ENCODE measurements at places on chromosomes 3 and 15.

DNA sequence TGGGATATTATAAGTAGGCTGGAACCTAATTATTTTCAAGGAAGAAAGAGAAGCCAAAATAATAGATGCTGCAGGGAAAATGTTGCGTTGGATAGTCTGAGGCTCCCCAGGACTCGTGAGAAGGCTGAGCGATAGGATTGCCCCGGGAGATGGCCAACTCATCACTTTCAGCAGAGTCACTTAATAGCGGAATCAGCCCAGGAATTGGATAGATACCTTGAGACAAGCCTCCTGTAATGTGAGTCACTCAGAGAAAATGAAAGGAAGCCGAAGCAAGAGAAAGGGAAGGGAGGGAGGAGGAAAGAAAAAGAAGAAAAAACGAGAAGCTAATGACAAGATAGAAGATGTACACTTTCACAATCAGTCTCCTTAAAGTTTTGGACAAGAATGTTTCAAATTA is 94.3 kb downstream of the SQOR start:
- no peak for DNase-seq

GRCh38 chr3:146966124-146966523 is 361.0 kb upstream of the PLSCR5 start:
- DNase-seq, result no peak

GRCh38 chr15:73796331-73796831 is 43.2 kb upstream of the INSYN1 start:
- no peak for DNase-seq

- peak; percentile 26 for DNase-seq
These were observed 33.2 kb downstream of the SMAD6 start for GRCh38 chr15:66734961-66735908.

DNA sequence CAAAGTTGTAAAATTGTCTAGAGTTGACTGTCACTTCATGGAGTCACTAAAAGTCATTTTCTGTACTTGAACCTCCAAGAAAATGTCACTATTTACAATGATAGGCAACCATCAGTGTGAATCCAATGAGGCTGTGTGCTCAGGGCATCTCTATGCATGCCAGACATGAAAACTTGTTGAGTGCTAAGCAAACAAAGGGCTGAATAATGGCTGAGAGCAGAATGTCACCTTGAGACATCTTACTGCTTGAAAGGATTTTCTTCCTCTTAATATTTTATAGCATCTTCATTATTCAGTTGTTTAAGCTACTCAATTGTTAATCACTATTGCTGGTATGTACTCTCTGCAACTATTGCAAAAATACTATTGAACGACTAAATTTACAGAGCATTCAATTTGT is 184.7 kb downstream of the PLCH1 start:
- no peak for DNase-seq

GRCh38 chr3:187491371-187491770 is 123.2 kb downstream of the RTP4 start:
- DNase-seq, result no peak

GRCh38 chr3:97430601-97431000 is 334.0 kb upstream of the ARL6 start:
- no peak for DNase-seq

DNA sequence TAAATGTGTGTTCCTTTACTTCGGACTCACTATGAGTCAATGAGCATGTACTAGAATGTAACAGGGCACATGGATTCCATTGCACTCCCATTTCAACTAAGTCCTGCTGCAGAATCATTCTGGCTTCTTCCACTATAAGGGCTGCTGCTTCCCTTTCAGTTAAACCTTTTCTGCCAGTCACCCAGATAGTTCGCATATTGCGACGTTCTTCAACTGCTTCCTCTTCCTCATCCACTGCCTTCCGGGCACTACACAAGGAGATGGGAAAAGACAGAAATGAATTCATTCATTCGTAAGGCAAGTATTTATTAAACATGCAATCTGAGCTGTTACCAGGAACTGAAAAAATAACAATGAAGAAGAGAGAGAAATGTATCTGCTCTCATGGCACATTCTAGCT is 55.6 kb downstream of the POLQ start:
- no peak for DNase-seq

- no peak for DNase-seq
These were observed 492.4 kb upstream of the FRG2C start for GRCh38 chr3:75171630-75172230.

DNA sequence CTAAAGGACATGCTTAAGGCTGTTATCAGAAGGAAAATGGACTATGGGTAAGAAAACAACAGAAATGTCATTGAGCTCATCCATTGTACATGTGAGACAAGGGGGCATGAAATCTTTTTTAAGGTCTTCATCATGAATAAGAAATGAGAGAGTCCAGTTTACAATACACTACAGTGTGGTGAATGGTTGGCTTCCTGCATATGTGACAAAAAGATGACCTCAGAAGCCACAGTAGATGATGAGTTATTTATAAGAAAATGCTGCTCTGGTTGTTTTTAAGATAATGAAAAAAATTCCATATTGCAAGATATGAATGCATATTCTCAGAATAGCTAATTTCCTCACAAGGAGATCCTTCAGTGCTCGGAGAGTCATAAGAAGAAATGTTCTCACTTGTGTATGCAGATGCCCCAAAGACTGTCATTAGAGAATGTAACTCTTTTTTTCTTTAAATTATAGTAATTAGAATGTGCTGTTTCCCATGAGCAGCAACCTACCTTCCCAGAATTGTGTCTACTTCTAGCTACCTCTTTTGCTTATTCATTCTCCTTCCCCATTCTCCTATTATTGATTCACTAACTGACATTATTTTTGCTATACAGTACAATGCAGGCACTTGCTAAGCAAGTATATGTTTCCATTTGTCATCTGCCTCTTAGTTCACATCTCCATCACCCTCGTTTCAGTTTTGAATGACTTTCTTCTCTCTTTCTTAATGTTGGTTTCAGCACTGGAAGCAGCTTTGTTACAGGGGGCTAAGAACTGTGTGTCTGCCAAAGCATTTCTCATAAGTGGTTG is 152.0 kb upstream of the PEX5L start:
- no peak for DNase-seq

DNA sequence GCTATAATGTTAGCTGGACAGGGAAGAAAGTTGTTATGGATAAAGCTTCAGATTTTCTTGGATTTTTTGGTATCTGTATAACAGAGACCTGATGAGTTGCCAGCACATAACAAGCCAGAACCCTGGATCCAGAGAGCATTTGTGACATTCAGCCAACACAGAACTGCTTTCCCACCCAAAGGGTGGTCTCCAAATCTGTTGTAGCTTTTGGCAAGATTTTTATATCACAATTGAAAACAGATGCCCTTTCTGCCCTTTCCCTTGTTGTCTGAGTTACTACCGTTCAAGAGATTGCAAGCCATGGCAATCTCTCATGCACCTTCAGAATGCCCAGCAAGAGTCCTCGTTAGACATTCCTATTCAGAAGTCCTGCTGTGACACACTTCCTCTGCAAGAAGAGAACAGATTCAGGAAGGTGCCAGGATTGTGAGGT is 107.6 kb upstream of the FGF7 start:
- no peak for DNase-seq

GRCh38 chr3:169980055-169980454 is 13.4 kb downstream of the SEC62 start:
- no peak for DNase-seq

- no peak for DNase-seq
These were observed 2.3 kb upstream of the EIF2AK4 start for GRCh38 chr15:39931615-39932014.

DNA sequence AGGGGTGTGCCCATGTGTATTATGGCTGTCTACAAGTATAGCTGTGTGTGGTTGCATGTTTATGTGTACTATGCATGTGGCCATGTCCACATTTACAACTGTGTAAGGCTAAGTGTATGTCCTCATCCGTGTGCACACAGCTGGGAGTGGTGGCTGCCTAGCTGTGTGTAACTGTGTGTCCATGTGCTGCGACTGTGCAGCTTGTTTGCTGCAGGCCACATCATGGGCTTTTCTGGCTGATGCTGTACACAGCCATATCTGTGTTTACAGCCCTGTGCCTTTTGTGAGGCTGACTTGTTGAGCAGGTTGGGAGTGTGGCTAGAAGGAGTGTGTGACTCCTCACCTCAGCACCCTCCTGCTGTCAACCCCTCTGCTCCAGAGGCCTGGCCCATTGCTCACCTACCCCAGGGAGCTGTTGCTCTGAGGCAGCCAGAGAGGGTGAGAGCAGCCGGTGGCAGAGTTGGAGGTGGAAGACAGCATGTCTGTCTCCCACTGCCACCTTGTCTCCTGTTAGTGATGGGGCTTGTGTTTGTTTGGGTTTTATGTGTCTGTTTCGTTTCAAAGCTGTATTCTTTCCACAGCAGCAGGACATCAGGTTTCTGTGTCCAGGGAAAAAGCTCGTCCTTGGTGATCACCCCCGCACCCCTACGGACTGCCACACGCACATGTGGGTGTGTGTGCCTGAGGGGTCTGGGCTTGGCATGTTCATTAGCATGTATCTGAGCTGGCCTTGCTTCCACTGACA is 1.4 kb upstream of the GRM2 start:
- no peak for DNase-seq

DNA sequence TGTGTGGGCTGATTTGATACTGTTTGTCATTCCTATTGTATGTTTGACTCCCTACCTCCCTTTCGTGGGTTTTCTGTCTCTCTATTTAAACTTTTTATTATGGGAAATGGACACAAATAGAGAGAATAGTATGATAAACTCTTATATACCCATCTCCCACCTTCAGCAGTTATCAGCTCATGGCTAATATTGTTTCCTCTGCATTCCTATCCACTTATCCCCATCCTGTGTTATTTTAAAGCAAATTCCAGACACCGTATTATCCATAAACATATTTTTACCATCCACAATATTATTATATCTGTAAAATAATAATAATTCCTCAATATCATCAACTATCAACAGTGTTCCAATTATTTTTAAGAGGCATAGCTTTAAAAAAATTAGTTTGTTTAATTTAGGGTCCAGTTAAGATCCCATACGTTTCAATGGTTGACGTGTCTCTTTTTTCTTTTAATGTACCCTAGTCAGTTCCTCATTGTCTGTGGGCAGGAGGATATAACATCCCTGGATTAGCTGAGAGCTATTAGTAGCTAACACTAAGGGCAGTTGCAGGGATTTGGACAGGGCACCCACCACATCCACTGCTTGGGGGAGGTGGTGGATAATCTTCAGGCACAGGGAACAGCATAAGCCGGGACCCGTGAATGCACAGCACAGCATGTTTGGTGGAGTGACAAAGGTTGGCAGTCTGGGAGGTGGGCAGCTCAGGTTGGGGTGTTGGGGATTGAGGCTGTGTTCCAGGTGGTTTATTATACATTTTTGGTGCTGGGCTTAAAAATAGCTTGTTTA is 23.5 kb downstream of the PLCL2 start:
- DNase-seq, result no peak

- DNase-seq, result no peak
These were observed 422.2 kb upstream of the SGO1 start for GRCh38 chr3:20608054-20608738.

DNA sequence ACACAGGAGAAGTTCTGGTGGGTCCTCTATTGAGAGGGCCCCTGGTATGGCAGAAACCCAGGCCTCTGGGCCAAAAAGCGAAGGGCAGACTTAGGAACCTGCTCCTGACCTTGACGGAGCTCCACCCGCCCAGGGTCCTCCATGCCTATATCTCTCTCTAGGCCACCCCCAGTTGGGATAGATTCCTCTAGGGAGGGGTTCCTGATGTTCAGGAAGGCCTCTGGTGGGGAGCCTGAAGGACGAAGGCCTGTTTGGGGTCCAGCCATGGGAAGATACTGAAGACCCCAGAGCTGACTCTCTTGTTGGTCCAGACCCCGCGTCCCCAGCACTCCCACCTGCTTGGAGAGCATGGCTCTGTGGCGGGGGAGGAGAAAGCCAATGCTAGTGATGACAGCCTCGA is 104.2 kb downstream of the CORO2B start:
- DNase-seq, result no peak

DNA sequence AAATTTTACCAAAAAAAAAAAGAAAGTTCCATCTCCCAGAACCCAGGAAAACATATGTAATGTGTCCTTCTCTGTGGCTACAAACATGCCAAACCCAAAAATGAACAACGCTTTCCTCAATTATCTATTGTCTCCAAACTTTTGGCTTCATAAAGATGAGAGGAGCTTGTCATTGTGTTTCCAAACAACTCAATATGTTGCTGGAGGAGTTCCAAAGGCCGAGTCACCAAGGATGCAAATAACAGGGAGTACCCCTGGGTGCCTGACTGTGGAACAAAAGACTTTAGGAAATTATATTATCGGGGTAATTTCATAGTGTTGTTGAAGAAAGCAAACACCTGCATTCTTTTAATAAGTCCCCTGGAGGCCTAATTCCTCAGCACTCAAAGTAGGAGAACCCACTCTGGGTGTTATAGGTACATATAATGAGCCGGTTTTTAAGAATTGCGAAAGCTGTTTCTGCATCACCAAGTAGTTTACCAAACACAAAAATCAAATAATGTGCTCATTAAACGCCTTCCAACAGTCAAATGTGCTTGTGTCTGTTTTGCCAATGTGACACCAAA is 206.3 kb upstream of the PRICKLE2 start:
- no peak for DNase-seq

GRCh38 chr15:48646331-48646730 is 822 bp upstream of the FBN1 start:
- DNase-seq, result no peak

- peak; percentile 23 for DNase-seq
These were observed 266.0 kb upstream of the ICE2 start for GRCh38 chr15:60744826-60745460.

DNA sequence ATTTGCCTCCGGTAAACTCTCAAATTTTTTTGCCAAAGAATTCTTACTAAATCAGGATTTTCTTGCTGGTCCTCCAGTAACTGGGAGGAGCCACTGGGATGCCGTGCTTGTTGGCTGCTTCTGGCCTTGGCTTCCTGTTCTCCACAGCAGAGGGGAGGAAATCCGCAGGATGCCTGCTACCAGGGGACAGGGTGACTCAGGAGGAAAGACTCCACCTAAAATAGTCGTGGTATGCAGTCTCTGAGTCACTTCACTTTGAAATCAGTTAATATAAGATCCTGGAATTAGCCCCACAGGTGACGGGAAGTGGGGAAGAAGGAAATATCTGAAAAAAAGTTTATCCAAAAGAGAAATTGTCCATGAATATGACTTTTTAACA is 6.5 kb upstream of the TM4SF18 start:
- no peak for DNase-seq

GRCh38 chr15:72591361-72591760 is 63.1 kb upstream of the GOLGA6B start:
- no peak for DNase-seq

DNA sequence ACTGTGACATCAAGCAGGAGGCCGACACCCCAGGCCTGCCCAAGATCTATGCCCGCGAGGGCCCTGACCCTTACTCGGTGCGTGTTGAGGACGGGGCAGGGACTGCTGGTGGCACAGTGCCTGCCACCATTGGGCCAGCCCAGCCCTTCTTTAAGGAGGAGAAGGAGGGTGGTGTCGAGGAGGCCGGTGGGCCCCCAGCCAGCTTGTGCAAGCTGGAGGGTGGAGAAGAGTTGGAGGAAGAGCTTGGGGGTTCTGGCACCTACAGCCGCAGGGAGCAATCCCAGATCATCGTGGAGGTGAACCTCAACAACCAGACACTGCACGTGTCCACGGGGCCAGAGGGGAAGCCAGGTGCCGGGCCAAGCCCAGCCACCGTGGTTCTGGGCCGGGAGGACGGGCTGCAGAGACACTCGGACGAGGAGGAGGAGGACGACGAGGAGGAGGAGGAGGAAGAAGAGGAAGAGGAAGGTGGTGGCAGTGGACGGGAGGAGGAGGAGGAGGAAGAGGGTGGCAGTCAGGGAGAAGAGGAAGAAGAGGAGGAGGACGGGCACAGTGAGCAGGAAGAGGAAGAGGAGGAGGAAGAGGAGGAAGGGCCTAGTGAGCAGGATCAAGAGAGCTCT is 5.4 kb downstream of the ZBTB47 start:
- no peak for DNase-seq

GRCh38 chr3:6791161-6791560 is 69.8 kb upstream of the GRM7 start:
- DNase-seq, result no peak
